Activated T-cell treated with anti-CD3 and anti-CD28 coated beads, Interleukin-2, amount 50 U/mL, for 72 hours (primary cell): ENCODE measurements at places on chromosomes 2 and 18. TPM values are rescaled to one million over a fixed set of nuclear protein-coding genes. Genes with fewer than 3 reads are reported as not detected.

- DNase-seq: no peak
- H3K36me3 ChIP-seq: no peaks in the 10 kb centered on the region
- H3K27me3 ChIP-seq: no peaks in the 10 kb centered on the region
Measured at GRCh38 chr18:75226286-75226955, 15.8 kb downstream of the TSHZ1 start.

DNA sequence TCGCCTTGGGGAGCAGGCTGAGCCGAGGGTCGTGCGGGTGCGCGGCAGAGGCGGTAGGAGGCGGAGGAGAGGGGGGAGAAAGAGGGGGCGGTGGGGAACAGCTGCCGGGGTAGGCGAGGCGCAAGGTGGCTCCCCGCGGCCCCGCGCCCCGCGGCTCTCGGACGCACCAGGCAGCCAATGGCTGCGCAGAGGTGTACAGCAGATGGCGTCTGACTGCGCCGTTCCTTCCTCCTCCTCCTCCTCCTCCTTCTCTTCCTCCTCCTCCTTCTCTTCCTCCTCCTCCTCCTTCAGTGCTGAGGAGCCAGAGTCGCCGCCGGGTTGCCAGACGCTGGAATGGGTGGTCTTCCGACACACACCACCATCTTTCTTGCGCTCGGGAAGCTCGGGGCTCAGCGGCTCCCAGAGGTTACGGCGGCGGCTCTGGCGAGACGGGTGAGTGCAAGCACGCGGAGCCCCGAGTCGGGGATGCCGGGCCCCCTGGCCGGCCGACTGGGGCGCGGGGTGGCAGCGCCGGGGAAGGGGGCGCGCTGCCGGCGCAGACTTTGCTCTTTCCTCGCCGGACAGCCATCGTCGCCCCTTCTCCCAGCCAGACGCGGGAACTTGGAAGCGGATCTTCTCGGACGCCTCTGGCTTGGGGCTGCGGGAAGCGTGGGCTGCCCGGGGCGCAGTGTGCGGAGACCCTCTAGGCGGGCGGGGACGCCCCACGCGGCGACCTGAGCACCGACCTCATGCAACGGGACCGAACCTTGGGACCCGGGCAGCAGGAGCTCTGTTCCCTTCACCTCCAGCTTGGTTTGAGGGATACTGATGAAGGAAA lies at the start of gene THSD7B:
Gene THSD7B, plus strand, starts transcription at position 290 of the 817 bp plus-strand sequence. CDS start 116,634 bp downstream, outside the sequence.
- peaks cover 64% of the 10 kb centered on the region for H3K27me3 ChIP-seq
- H3K36me3 ChIP-seq: no peaks in the 10 kb centered on the region
- H3K4me1 ChIP-seq: peaks cover 11% of the 10 kb centered on the region
- no peak within 1 kb of the TSS for H3K27ac ChIP-seq
- H3K4me3 ChIP-seq: peak within 1 kb of the TSS; percentile 74
- peak; percentile 1 for DNase-seq

DNA sequence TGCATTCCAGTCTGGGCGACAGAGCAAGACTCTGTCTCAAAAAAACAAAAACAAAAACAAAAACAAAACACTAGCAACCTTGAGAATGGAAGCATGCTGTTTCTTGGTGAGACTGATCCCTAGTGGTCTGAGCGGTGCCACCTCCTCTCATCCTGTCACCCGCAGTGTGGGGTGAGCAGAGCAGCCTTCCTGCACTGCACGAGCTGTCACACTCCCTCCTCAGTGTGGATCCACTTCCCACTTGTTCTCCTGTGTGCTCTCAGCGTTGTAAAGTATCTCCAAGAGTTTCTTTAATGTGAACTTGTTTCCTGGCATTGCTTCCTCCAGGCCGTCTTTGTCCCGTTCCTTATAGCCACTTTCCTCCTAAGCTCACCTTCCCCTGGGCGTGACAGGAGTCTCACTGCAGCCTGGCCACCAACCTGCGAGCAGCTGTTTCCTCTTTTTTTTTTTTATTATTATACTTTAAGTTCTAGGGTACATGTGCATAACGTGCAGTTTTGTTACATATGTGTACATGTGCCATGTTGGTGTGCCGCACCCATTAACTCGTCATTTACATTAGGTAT lies 220.5 kb downstream of the FAM210A start:
- no peak overlapping the region for H3K27ac ChIP-seq
- H3K4me1 ChIP-seq: peaks cover 36% of the 10 kb centered on the region
- H3K4me3 ChIP-seq: no peak overlapping the region
- no peak for DNase-seq

Gene DSG4
- total RNA-seq: not detected

Gene FARSB
- 46.3 TPM for total RNA-seq

Gene TMBIM1
- 75.1 TPM for total RNA-seq

Gene CYS1
- 0.81 TPM for total RNA-seq

Gene SLC1A4
- total RNA-seq: 45.3 TPM
